ENCODE measurements at places on chromosomes 7 and 10.

GRCh38 chr7:130912862-130913638 is 179.0 kb upstream of the KLF14 start:
- DNase-seq = peak; percentile 78

DNA sequence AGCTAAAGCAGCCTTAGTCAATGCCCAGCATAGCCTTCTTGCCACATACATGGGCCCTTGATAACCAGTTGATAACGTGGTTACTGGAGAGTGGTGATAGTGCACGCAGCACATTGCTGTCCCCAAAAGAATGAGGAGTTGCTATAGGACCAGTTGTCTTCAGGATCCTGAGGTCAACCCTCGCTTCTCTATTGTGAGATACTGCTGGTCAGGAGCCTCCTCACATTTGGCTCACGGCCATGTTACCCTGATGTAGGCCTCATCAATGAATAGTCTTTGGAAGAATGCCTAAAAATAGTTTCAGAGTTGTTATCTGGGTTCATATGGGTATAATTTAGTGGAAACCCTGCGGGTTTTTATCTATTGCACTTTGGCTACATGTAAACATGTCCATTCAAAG is 230.7 kb downstream of the VTI1A start:
- no peak for DNase-seq

- DNase-seq = no peak
Measured at GRCh38 chr10:80491251-80492102, 37.4 kb downstream of the TSPAN14 start.

- DNase-seq = no peak
Measured at GRCh38 chr10:96299383-96299782, 4.9 kb upstream of the DNTT start.

GRCh38 chr7:117184367-117184766 is 138.5 kb downstream of the WNT2 start:
- no peak for DNase-seq

GRCh38 chr10:109306698-109307097 is 616.6 kb downstream of the XPNPEP1 start:
- no peak for DNase-seq

DNA sequence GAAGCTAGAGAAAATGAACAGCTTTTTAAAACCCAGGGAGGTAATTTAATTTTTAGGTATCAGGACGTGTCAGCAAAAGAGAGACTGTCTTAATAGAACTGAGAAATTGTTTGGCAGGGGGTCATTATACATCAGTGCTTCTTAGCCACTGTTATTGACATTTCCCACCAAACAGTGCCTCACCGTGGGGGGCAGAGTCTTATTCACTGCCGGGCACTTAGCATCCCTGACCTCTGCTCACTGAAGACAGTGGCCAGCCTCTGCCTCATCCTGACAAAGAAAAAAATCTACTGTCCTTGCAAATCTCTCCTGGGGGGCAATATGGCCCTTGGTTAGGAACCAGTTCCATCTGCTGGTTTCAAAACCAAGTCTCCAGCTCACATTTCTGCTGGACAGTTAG is 14.2 kb upstream of the MKI67 start:
- DNase-seq = no peak

GRCh38 chr7:47371317-47371716 is 210.6 kb downstream of the TNS3 start:
- no peak for DNase-seq

DNA sequence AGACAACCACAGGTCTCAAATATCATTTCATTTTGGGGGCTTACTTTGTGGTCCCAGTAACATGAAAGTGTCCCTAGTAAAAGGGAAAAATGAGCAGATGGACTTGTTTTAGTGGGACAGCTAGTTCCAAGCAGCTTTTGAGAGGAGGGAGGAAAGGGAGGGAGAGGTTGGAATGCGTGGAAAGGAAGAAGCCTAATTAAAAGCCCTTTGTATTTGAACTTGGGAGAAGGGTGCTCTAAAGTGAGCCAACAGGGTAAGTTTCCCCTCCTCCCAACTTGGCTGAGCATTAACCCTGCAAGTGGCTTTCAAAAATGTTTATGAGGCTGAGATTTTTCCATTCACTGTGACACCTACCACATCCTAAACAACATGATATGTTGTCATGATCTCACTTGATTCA is 38.8 kb upstream of the LYZL1 start:
- DNase-seq = no peak

- no peak for DNase-seq
Measured at GRCh38 chr7:102891693-102892261, 21.0 kb upstream of the LRRC17 start.
